NCI-H1694 treated with DMSO at 0.1 percent for 48 hours (cell line): ENCODE measurements at places on chromosomes 5 and 9.

DNA sequence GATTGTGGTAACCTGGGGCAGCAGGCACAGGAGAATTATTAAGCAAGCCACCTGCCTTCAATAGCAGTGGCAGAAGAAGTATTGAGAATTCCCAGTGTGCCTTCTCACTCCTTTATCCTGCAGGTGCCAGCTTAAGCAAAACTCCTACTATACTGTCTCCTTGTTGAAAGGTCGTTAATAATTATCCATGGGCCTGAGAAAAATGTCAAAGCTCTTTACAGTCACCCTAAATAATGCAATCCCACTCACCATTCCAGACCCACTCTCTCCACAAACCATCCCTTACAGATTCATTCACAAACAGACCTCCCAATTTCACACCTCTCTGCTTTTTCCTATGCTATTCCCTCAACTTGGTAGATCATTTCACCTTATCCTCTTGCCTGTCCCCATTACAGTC, 161.5 kb upstream of the TRIM32 start:
- no peak for DNase-seq

DNA sequence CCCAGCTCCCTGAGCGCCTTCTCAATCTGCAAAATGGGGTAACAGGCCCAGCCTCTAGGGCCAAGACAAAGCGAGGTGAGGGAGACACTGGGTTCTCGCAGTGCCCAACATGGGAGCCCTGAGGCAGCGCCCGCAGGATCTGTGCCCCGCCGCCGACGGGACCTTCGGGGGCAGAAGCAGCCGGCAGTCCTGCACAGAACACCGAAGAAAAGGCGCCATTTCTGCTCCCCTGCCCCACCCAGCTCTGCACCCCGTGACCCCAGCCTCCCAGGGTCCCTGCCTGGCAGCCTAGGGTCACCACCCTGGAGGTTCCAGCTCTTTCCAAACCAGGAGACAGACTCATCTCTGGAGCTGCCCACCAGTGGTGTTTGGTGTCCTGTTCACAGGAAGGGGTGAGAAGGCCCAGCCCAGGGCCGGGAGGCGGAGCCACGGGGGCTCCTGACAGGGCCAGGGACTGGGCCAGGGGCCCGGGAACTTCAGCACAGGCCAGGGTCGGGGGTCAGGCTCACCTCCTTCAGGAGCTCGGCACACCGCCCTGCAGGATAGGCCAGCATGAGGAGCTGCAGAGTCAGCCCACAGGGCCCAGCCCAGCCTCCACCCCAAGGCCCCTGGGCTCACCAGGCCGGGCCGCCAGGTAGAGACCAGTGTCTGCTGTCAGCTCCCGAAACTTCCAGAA, 3.3 kb downstream of the LCN8 start:
- DNase-seq = no peak

DNA sequence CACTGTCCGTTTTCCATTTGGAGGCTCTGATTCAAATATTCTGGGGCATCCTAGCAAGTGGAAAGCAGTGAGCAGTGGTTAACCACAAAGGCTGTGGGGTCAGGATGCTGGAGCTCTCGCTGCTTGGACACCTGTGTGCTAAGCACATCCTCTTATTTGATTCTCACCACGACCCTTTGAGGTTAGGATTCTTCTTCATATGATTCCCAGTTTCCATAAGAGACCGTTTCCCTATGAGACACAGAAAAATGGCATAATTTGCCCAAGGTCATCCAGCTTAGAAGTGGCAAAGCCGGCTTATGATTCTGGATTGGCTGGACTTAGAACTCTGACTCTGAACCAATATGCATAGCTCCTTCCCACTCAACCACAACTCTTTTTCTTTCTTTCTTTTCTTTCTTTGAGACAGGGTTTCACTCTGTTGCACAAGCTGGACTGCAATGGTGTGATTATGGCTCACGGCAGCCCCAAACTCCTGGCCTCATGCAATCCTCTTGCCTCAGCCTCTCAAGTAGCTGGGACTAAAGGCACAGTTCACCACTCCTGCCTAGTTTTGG, 207.7 kb downstream of the TTLL11 start:
- DNase-seq = no peak

- DNase-seq = no peak
Measured at GRCh38 chr9:18542837-18543405, 69.0 kb downstream of the ADAMTSL1 start.

DNA sequence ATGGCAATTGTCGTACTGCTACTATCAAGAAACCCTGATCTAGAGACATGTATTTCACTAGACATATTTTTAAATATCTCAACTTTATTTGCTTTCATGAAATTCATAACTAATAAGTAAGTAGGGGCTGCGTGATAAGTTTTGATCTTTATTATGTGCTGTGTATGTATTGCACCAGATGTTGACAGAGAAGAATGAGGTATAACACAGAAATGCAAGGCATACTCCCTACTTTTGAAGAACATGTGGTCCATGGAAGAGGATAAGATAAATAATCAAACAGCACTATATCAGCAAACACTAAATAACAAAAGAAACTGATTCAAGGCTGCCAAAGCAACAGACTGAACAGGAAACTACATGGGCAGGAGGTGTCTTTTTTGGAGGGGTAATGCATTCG, 60.9 kb downstream of the FREM1 start:
- no peak for DNase-seq

GRCh38 chr9:91785447-91785842, 164.6 kb downstream of the ROR2 start:
- no peak for DNase-seq

DNA sequence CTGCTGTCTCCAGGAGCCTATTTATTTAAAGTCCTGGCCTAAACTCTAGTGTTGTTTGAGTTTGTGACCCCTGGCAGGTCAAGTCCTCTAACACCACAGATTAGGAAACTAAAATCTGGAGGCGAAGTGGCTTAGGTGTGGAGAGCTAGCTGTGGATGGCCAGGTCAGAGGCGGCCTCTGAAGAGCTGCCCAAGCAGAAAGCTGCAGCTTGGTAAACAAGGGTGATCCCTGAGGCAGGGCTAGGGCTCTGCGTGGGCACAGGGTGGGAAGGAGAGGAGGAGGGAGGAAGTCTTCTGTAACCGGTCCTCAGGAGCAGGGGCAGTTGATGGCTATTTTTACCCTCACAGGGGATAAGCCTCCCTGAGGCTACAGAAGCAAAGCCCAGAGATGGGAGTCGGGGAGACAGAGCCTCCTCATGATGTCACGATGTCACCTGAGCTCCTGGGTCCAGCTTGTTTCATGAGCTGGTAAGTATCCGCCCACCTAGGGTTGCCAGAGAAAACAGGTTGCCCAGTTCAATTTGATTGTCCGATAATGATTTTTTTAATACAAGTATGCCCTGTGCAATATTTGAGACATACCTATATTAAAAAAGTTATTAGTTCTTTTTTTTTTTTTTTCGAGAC, 25.9 kb upstream of the BOD1 start:
- DNase-seq = no peak

GRCh38 chr5:177462021-177462670, 11.3 kb downstream of the DBN1 start:
- DNase-seq = no peak

GRCh38 chr9:110105107-110105506, 102.9 kb downstream of the C9orf152 start:
- no peak for DNase-seq
